ENCODE measurements at places on chromosomes 12 and 14. TPM values are rescaled to one million over a fixed set of nuclear protein-coding genes. Genes with fewer than 3 reads are reported as not detected.

The TMEM229B gene
- 0.24 TPM for total RNA-seq

The HCAR3 gene
- total RNA-seq = 0.34 TPM

The OVCH1 gene
- total RNA-seq = not detected

The CRIP2 gene
- total RNA-seq = 101 TPM
